ENCODE measurements at places on chromosomes 7 and 10.
A peak's percentile ranks its signal among the peaks of the same experiment; 100 is the strongest.

GRCh38 chr10:585502-585901 lies 104.0 kb downstream of the DIP2C start:
- no peak for DNase-seq

GRCh38 chr10:7950981-7951847 lies 103.3 kb upstream of the GATA3 start:
- peak; percentile 72 for DNase-seq

- peak; percentile 19 for DNase-seq
Measured at GRCh38 chr10:47361293-47361692, 13.1 kb downstream of the RBP3 start.

DNA sequence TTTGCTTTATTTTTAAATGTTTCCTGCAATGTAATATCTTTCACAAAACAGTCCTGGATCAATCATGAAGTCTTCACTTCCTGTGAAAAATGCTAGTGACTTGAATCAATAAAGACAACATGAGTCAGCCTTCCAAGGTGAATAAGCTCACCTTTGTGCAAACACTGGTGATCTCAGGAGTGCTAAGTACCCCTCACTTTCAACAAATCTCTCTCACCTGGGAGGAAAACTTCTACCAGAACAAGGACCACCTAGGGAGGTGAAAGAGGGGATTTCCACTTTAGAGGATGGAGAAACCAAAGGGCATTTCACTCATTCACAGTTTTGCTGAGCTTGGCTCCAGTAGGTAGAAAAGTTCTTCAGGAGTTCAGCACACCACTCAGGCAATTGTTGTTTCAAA lies 64.8 kb downstream of the CALD1 start:
- DNase-seq, result no peak

DNA sequence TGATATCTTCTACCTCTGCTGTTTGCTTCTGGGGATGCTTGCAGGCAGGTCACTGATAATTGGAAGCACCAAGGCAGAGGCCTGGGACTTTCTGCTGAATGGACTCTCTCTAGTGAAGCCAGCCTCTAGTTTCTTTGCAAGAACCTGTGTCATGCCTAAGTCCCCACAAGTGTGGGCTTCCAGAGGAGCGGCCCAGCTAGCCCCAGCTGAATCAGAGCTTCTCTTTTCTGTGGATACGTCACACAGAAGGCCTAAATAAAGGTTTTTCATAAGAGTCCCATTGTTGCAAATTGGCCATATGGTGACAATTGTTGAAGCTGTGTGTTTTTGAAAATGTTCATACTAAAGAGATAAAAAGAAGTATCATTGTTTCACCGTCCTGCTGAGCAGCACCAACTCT lies 6.8 kb upstream of the OPALIN start:
- DNase-seq, result no peak

- DNase-seq, result peak; percentile 87
Measured at GRCh38 chr7:1503816-1504775, at the start of gene INTS1. TSS of gene INTS1 (minus strand) at chr7:1504389. CDS start at chr7:1503960, 429 bp downstream.

DNA sequence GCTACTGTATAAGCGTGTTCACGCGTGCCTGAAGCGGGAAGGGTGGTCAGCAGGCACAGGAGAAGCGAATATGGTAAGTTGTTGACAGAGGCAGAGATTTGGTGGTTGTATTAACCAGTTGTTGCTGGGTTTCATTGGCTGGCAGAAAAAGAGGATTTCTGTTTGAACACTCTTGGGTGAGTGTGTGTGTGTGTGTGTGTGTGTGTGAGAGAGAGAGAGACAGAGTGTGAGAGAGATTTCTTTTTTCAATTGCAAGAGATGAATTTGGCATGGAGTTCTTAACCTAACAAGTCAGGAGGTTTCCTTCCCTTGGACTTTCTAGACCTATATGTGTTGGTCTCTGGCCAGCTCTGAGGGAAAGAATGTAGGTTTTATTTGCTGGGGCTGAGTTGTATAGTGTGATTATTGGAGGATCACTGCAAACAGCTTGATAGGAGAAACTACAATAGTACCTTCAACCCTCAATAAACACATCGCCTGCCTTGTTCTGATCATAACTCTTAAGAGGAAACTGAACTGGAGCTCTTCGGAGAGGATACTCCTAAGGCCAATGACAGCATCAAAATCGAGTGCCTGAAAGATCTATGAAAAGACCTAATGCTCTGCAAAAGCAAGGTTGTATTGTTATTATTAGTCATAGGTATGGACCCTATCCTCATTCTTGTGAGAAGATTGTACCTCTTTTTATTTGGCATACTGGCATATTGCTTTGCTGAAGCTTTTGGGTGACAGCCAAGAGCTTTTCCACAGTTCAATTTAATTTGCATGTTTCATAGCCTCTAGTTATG lies 1.2 kb downstream of the MCU start:
- DNase-seq, result peak; percentile 53

GRCh38 chr7:18504965-18505364 lies 9.4 kb downstream of the HDAC9 start:
- no peak for DNase-seq

DNA sequence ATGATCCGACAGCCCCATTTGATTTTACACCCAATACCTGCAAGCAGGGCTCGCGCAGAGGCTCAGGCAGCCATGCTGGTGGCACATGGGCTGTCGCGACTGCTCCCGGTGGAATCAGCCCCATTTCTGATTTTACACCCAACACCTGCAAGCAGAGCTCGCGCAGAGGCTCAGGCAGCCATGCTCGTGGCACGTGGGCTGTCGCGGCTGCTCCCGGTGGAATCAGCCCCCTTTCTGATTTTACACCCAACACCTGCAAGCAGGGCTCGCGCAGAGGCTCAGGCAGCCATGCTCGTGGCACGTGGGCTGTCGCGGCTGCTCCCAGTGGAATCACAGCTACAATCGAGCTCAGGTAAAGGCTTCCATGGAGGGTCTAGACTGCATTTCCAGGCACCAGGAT lies 244.1 kb downstream of the PTPRN2 start:
- no peak for DNase-seq

DNA sequence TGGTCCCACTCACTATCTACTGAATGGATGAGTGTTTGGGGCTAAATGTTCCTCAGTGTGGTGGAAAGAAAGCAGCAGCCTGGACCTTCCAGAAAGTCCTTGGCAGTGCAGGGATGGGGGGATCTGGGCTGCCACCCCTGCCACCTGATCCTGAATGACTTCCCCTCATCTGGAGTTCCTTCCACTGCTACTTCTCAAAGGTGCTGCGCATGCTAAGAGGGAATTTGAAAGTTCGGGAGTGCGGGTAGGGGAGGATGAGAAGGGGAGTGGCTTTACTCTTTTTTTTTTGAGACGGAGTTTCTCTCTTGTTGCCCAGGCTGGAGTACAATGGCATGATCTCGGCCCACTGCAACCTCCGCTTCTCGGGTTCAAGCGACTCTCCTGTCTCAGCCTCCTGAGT lies 1.4 kb downstream of the KLRG2 start:
- no peak for DNase-seq

DNA sequence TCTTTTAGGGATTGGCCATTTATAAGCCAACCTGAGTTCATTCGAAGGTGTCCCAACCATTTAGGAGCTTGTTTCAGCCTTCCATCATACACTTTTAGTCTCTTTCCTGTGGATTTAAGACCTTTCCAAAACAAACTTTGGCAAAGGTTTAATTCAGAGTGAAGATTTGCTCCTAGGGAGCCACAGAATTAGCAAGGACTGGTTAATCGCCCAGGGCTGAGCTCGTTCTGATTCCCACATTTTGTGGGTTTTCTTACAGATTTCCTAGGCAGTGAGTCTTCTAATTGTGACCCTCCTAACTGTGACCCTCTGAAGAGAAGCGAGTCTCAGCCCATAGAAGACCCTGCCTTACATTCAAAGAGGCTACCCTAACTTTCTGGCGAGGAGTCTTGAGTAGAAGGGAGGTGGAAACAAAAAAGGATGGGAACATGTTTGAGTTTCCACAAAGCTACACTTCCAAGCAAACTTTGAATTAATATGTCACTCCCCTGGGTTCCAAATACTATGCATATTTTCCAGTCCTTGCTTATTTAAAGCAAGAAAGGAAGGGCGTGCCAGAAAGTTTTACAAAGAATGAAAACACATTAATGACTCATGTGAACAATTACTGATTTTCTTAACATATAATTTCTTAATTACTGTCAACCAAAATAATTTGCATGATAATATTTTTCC lies 118.3 kb downstream of the ARID5B start:
- peak; percentile 55 for DNase-seq

- no peak for DNase-seq
Measured at GRCh38 chr7:157444011-157444842, 107.4 kb downstream of the DNAJB6 start.

GRCh38 chr7:34501156-34501555 lies 156.9 kb upstream of the NPSR1 start:
- DNase-seq, result no peak

DNA sequence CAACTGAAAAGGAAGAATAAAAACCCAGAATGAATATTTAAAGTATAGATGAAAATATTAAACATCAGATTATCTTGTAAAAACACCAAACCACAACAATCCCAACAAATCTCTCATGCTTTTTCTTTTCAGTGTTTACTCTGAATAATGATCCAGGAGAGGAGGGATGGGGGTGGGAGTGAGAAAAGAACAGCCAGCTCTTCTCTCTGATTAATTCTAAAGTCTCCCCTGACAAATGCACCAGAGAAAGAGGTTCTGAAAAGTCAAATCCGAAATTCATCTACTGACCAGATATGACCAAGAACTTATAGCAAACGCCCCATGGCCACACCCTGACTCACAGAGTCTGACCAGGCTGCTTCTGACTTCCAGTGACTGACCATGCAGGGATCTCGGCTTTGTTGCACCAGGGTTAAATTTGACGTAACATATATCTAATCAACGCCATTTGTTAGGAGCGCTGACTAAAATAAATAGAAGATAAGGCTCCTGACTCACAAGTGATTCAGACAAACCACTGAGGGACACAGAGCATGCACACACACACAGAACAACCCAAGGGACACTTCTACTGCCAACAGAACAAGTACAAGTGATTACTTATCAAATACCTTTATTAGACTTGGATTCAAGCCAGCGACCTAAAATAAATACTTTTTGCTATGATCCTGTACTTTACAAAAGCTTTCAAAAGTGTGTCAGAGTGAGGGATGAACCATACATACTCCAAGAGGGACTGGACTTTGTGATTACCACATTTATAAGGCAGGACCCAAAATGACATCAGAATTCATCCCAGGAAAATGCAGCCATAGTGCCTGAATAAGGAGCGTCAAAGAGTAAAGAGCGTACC lies 9.3 kb upstream of the SPOCK2 start:
- peak; percentile 92 for DNase-seq

DNA sequence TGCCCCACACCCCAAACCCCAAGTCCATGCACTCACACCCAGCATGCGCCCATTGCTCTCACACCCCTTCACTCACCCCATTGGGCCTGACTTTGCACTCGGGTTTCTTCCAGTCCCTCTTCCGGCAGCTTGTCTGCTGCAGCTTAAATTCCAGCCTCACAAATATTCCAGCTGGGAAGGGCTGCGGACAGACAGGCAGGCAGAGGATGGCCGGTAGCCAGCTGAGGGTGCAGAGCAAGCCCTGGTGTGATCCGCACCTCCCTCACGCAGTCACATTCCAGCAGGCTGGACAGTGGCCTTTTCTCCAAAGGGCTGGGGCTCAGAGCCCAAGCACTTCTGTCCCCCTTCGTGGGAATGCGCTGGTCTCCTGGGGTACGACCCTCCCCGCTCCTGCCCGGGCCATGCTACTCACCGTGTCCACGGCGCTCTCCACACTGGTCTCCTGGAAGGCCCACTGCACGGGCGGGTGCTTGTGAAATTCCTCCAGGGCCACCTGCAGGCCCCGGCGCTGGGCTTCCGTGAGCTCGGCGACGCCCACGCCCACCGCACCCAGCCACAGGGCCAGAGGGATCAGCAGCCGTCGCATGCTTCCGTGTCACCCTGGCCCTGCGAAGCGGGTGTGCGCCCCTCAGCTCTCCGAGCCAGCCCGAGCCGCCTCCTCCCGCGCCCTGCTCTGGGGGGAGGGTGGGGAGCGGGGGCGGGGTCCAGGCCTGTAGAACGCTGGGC lies 1.2 kb downstream of the RARRES2 start:
- peak; percentile 63 for DNase-seq

- no peak for DNase-seq
Measured at GRCh38 chr7:107993891-107994291, 9.1 kb downstream of the LAMB1 start.

DNA sequence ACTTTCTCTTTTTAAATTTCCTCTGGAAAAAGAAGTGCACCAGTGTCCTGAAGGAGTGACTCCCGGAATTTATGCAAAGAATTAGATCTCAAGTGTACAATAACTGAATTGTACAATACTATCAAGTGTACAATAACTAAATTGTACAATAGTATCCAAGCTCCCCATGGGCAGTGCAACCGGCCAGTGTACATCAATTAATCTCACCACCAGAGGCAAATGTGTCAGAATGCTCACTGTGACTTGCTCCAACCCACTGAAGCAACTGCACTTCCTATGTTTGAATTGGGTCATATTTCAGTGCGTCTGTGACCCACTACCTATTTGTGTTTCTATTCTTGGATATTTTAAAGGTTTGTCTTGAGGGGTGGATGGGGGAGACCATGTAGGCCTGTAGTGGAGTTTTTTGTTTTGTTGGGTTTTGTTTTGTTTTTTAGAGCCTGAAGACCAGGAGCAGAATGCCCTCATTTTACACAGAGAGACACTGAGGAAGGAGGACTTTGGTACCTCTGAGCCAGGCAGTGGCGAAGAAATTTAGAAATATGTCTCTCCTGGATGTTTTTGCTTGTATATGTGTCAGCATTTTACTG lies 78.5 kb upstream of the CTTNBP2 start:
- DNase-seq, result no peak

DNA sequence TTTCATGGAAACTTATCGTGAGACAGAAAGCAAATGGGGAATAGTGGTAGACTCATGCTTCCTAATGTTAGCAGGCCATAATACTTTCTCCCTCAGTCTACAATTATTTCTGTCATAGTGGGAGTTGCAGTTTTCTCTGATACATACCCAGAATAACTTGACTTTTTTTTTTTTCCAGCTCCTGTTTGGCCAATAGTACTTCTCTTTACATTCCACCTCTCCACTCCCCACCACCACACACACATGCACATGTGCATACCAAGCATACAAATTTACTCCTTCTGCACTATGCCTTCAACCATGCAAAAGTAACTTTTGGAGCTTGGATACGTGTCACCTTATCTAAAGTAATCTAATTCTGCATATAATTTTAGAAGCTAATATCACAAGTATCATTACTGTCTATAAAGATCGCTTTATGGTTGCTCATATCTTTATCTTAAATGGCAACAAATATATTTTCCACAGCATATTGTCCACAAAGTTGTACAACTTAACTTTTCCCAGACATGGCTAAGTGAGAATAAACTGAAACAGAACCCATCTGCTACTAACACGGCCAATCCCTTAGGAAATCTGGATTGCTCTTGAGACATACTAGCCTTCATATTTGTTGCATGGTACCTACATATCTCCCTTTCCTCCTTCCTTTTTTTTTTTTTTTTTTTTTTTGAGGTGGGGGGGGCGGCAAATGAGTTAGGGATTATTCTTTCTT lies 49.0 kb downstream of the TES start:
- peak; percentile 79 for DNase-seq

DNA sequence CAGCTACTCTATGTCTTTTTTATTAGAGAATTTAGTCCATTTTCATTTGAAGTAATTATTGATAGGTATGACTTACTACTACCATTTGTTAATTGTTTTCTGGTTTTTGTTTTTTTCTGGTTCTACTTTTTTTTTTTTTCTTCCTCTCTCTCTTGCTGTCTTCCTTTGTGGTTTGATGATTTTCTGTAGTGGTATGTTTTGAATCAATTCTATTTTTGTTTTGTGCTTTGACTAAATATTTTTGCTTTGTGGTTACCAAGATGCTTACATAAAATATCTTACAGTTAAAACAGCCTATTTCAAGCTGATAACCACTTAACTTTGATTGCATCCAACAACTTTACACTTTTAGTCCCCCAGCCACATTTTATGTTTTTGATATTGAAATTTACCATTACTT lies 3.3 kb upstream of the OR2F2 start:
- DNase-seq, result no peak

- DNase-seq, result no peak
Measured at GRCh38 chr10:111277661-111278060, 200.8 kb downstream of the ADRA2A start.
